Uterus (tissue), 4 donors: ENCODE measurements at places on chromosomes 5 and 9. TPM values are rescaled to one million over a fixed set of nuclear protein-coding genes. Genes with fewer than 3 reads are reported as not detected.
A peak's percentile ranks its signal among the peaks of the same experiment; 100 is the strongest.

DNA sequence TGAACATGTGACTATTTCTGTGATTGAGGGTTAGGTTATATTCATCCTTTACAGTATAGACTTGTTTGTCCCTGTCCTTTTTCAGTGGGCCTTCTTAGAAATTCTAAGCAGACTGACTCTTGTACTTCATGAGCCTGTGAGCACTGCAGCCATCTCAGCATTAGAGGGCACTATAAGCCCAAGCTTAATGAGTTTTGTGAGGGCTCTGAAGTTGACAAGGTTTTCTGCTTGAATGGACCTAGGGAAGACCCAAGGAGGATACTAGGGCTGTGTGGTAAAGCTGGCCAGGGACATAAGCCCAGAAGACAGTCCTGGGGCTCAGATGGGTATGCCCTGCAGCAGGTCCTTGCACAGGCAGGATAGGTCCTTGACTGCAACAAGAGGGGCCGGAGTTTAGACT lies 126.5 kb downstream of the MRPS30 start:
- DNase-seq: no peak

GRCh38 chr5:94811331-94811730 lies 192.9 kb downstream of the SLF1 start:
- no peak for DNase-seq

DNA sequence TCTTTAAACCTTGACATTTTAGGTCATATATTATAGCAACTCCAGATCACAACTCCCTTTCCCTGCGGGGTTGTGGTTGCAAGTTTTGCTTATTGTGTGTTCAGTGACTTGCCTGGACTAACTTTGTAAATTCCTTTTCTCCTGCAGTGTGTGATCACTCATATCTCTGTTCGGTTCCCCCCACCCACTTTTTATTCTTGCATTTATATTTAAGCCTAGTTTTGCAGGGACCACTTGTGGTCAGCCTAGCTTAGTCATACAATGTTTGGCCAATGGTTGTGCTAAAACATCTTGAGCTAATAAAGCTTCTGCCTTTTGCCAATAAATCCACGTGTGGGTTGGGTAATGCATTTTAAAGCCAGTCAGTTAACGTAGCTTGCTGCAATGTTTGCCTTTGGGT lies 146.5 kb upstream of the IRX4 start:
- peak; percentile 57 for DNase-seq

DNA sequence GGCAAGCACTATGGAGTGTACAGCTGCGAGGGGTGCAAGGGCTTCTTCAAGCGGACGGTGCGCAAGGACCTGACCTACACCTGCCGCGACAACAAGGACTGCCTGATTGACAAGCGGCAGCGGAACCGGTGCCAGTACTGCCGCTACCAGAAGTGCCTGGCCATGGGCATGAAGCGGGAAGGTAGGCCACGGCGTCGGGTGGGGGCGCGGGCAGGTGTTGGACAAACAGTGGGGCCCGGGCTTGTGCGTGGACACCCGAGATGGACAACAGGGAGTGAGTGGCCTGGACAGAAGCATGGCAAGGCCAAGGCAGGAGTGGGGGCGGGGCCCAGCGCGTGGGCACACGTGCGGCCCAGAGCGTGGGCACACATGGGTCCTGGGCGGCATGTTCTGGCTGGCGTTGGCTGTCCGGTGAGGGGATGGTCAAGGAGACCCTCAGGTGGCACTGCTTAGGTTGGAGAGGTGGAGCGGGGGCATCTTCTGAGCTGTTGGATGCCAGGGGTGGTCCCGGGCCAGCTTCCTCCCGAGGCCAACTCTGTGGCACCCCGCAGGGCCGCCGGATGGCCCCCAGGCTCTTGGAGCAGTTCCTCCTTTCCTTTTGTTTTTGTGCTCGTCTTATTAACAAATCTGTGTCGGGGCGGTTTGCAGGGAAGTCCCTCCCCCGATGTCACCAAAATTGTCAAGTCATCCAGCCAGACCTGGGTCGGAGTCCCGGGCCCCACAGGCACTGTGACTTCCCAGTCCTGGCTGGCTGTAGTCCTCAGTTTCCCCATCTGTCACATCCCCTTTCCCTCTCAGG lies 82.9 kb downstream of the RXRA start:
- no peak for DNase-seq

DNA sequence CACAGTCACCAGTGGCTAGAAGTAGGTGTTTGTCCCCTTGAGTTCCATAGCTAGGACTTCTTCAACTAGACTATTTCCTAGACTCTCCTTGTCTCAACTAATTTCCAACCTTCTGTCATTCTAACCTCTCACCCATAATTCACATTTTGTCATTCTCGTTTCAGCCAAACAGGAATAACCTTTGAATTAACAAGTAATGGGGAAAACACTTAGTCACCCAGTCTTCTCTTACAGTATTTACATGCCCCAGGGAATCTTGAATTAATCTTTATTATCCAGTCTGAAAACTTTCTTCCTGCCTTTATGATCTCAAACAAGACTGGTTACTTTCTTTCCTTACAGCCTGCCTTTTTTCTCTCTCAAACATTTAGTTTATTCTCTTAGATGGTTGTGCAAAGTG lies 63.3 kb upstream of the RUSC2 start:
- no peak for DNase-seq

- no peak for DNase-seq
These were observed 10.3 kb upstream of the GPSM1 start for GRCh38 chr9:136316896-136317676.

- DNase-seq: no peak
These were observed 251.5 kb upstream of the TNC start for GRCh38 chr9:115369322-115369957.

DNA sequence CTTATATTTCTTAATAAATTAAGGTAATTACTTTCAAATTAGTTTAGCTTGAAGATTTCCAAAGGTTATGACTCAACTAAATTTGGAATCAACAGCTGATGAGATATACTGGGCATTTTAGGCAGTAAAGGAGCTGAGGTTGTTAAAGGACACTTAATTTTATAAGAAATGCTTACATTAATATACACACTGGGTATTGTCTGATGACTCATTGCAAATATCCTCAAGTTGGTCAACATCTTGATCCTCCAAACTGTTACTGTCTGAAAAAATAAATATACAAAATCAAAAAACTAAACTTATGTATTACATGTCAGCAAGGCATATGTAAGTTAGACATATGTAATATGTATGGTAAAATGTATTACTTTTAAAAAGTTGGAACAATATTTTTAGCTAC lies 3.4 kb downstream of the GFM2 start:
- no peak for DNase-seq

- no peak for DNase-seq
These were observed 180.8 kb downstream of the LURAP1L start for GRCh38 chr9:12955510-12956163.

DNA sequence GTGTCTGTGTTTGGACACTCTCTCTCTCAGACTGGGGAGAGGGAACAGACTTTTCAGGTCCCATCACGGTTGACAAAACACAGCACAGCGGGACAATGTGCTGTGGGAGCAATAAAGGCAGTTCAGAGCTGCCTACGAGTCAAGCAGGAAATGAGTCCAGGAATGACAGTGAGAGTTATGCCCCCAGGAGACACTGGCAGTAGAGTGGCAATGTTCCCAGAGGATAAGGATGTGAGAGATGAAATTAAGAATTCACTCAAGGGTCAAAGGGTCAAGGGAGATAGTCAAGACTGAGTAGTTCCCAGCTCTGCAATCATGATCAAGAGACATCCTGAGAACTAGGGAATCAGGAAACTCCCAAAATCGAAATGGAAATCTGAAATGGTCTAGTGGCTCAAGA lies 156.1 kb downstream of the LURAP1L start:
- no peak for DNase-seq

DNA sequence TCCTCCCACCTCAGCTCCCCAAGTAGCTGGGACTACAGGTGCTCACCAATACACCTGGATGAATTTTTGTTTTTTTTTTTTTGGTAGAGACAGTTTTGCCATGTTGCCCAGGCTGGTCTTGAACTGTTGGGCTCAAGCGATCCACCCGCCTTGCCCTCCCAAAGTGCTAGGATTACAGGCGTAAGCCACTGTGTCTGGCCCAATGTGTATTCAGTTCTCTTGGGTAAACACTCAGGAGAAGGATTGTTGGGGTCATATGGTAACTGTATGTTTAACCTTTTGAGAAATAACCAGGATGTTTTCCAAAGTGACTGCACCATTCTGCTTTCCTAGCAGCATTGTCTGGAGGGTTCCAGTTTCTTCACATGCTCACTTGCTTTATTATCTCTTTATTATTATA lies 67.4 kb downstream of the TNPO1 start:
- no peak for DNase-seq

DNA sequence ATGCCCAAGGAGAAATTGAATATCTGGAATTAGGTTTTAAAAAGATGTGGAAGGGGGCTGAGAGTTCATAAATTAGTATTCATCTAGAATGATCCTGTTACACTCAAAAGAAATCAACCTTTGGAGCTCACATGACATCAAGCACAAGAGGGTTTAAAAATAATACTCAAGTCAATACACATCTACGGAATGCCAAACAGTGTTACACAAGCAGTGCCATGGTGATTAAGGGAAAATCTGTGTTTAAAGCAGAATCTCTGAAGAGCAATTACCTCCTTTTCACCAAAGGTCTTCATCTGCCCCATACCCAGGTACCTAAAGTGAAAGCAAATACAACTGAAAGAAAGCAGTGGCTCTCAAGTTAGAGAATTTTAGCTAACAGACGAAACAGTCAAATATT lies 261.6 kb downstream of the NFIB start:
- no peak for DNase-seq

DNA sequence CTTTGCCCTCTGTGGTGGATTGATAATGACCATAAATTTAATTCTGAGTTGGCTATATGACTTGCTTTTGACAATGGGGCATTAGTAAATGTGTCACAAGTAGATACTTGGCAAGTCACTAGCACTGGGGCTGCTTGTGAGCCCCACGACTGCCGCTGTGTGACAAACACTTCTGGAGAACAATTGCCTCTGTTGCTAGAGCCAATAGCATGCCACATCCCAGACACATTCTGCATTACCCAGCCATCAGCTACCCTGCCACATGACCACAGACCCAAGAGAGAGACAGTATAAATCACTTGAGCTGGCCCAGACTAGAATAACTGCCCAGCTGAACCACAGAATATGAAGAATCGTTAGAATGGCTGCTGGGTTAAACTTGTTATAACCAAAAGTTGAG lies 753.2 kb upstream of the DMAC1 start:
- DNase-seq: no peak

- DNase-seq: no peak
These were observed 92.0 kb downstream of the DCP2 start for GRCh38 chr5:113068559-113068958.

DNA sequence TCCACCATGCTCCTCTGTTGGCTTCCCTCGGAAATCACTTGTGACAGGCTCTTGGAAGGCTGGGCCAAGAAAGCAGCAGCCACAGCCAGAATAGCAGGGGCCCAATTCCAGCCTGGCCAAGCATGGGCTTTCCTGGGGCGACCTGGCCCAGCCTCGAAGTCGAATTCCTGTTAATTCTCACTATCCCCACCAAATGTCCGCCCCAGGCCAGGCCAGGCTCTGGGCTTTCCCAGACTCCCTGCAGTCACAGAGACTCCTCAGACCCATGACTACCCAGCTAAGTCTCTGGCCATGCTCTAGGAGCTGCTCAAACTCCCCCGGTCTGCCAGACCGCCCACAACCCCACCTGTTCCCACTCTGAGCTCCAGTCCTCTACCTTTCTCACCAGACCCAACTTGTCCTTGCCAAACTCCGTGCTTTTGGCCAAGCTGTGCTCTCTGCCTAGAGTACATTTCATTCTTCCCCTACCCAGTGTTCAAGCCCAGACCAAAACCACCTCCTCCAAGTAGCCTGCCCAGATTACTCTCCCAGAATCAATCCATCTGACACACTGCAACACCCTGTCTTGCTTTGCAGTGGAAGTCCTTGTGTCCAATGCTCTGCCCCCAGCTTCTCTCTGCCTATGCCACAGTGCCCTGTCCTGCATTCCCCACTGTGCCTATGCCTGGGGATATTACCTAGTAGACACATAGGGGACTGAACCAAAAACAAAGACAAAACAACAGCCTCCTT lies 26.2 kb downstream of the SHB start:
- DNase-seq: no peak

DNA sequence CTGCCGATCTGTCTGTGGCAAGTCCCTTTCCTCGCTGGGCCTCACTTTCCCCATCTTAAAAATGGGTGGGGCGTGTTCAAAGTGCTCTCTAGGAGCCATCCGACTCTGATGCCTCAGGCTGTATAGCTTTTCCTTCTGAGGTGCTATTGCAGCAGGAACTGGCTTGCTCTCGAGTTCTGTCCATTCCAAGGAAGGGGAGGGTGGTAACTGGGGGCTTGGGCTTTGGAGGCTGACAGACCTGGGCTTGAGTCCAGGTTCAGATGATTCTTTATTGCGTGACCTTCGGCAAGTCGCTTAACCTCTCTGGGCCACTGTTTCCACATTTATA lies 139.5 kb downstream of the RGS3 start:
- no peak for DNase-seq

DNA sequence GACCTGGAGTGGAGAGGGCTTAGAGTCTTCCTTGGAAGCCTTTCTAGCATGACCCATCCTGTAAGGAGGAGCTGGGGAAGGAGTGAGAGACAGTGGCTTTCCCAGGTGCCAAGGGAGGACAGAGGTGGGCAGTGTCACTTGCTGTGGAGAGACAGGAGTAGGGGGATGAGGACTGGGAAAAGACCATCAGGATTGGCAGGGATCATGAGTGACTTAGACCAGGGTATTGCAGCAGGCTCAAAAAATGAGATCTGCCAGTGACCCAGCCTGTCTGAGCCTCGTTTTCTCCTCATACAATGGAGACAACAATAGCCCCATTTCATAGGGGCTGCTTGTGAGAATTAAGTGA lies 2.4 kb downstream of the TMOD1 start:
- DNase-seq: no peak

DNA sequence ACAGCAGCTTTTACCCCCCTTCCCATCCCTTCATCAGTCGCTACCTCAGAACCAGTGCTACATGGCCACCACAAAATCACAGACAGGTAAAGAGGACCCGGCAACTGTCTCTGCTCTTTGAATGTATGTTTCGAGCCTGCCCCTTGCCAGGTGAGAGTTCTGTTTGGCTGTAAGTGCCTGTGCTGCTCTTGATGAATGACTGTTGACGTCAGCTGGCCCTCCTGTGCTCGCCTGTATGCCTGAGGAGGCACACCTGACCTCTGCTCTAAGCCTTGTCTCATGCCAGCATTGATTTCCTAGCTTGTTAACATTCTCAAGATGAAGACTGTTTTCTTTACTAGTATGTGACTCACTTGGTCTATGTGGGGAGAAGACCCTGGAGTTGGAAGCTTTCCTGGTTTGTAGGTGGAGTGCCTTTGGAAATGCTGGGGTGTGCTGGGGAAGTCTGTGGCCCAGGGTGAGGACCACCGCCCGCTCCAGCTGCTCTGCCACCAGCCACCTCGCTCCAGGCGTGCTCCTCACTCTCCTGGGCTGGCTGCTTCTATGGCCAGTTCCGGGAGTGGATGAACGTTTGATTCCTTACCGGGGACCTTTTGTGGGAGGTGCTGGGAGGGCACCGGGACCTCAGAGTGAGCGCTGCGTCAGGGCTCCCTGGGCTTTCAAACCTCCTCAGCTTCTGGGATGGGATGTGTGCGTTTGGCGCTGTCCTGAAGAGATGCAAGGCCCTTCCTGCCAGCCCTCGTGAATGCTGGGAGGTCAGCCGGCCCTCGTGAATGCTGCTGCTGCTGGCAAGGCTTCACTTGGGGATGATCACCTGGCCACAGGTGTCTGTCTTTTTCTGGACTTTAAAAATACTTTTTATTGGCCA lies 109.9 kb downstream of the EHMT1 start:
- DNase-seq: no peak

Gene LNPEP
- total RNA-seq: 67.2 TPM

Gene GCNT4
- total RNA-seq: 3.1 TPM

Gene AIF1L
- 18.0 TPM for total RNA-seq

Gene ANKRD18B
- not detected for total RNA-seq

Gene FAM120A
- total RNA-seq: 110 TPM

Gene CCDC192
- total RNA-seq: not detected
